ENCODE measurements at places on chromosomes 1 and 21. TPM values are rescaled to one million over a fixed set of nuclear protein-coding genes. Genes with fewer than 3 reads are reported as not detected.

Gene CYP4A11
- polyA plus RNA-seq = 0.13 TPM

Gene ARHGEF10L
- 85.1 TPM for polyA plus RNA-seq

Gene NBPF20
- 4.4 TPM for polyA plus RNA-seq

Gene ABCA4
- 5.3 TPM for polyA plus RNA-seq

Gene ZMYND12
- polyA plus RNA-seq = 1.3 TPM

Gene IRF6
- polyA plus RNA-seq = 68.0 TPM

Gene C1orf226
- 17.1 TPM for polyA plus RNA-seq

Gene PITHD1
- 61.8 TPM for polyA plus RNA-seq

Gene MMEL1
- 14.3 TPM for polyA plus RNA-seq

Gene ILF2
- 152 TPM for polyA plus RNA-seq

Gene SLFNL1
- 0.85 TPM for polyA plus RNA-seq

Gene FCRL1
- 0.52 TPM for polyA plus RNA-seq

Gene PDE4B
- polyA plus RNA-seq = 9.3 TPM

Gene DMRTA2
- polyA plus RNA-seq = not detected

Gene KNCN
- 0.18 TPM for polyA plus RNA-seq

Gene MCM3AP
- 77.5 TPM for polyA plus RNA-seq

Measured in large intestine (tissue), 12 donors.